ENCODE measurements at places on chromosomes 4 and X. TPM values are rescaled to one million over a fixed set of nuclear protein-coding genes. Genes with fewer than 3 reads are reported as not detected.

GRCh38 chrX:153933748-153934147 is 1.1 kb downstream of the NAA10 start:
- no peak for DNase-seq

- DNase-seq, result no peak
Observed at GRCh38 chr4:72971572-72971971, 97.9 kb downstream of the COX18 start.

DNA sequence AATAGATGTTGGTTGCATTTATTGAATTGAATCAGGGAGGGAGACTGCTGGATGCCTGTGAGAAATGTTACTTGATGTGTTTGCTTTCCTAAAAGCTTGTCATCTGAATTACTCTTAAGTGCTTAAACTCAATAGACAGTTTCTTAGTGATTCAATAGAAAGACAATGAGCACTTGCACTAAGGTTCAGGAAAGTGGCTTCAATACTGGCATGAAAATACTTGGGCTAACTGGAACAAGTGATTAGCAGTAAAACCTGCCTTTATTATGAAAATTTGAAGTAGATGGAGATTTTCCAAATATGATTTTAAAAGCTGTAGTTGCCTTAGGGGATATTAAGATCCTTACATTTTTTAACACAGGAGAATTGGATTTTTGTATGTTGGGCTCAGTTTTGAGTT is 123.3 kb downstream of the RNF150 start:
- DNase-seq, result no peak

DNA sequence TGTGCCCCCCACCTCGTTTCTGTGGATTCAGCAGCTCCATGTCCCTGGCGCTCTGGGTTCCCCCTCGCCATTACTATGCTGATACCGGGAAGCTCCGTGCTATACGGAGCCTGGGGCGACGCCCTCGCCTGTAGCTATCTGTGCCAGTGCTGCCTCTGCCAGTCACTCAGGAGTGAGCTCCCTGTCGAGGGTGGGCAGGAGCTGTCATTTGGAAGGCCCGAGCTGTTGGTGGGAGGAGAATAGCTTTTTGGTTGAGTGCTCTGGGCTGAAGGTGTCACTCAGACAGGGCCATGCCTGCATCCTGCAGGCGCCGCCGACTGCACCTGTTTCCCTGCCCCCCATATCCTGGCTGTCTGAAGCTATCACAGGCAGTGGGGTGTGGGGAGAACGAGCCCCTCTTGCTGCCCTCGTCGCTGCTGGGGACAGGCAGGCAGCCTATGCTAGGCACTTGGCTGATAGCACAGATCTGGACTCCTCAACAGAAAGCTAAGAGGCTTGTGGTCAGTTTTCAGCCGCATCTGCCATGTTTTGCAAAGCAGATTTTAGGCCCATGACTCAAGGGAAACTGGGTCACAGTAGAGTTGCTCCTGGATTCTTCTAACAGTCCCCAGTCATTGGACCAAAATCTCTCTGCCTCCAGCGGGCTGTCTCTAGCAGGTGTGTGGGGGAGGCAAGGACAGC is 31.8 kb downstream of the CPLX1 start:
- DNase-seq, result no peak

GRCh38 chrX:10064736-10065135 is 92.0 kb upstream of the CLCN4 start:
- no peak for DNase-seq

GRCh38 chr4:120266602-120267001 is 200.0 kb upstream of the MAD2L1 start:
- DNase-seq, result no peak

Gene RIBC1
- 0.52 TPM for total RNA-seq

Gene LRCH2
- 1.6 TPM for total RNA-seq
